Activated CD4-positive, CD25-positive, alpha-beta regulatory T cell treated with anti-CD3 and anti-CD28 coated beads, Interleukin-2, amount 50 U/mL, for 72 hours (primary cell): ENCODE measurements at places on chromosomes 6 and 20.

DNA sequence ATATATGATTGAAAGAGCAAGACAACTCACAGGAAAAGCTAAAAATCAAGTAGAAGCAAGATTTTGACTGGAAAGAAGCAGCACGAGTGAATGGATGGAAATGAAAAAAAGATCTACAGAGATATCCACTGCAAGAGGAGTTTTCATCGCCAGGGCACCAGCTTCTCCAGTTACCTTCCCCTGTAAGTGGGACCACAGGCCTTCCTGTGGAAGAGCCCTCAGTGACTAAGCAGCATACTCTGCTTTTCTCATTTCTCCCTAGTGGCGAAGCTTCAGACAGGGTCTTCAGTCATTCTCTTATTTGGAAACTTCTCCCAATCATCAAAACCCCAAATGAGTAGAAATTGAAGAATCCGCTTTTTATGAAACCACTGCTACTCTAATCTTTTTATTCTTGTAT is 40.5 kb downstream of the ADGRB3 start:
- DNase-seq, result no peak

DNA sequence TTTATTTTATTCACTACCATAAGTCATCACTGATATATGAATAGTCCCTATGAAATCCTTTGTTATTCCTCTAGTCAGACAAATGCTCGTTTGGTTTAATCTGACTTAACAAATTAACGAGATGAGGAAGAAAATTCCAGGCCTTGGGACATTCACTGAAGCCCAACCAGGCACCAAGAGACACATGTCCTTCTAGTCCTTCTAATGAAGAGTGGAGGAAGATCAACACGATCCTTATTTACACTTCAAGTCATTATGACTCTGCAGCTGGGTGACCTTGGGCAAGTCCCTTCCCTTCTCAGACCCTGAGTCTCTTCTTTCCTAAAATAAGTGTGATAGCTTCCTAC is 117.5 kb downstream of the CEBPB start:
- no peak for DNase-seq

- no peak for DNase-seq
These were observed 139.6 kb downstream of the PHACTR3 start for GRCh38 chr20:59743767-59744485.

DNA sequence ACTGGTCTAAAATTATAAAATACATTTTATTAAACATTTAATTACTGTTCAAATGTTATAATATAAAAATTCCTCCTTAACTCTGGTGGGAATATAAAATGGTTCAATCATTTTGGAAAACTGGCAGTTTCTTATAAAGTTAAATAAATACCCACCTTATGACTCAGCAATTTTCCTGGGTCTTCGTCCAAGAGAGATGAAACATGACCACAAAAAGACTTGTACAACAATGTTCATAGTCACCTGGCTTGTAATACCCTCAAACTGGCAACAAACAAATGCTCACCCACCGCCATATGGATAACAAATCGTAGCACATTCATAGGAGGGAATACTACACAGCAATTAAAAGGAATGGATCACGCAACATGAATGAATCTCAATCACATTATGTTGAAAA is 66.0 kb upstream of the RIN2 start:
- no peak for DNase-seq
